ENCODE measurements at places on chromosomes 7 and 10.

- DNase-seq: peak; percentile 97
Measured at GRCh38 chr10:63268798-63269503, 135.8 kb downstream of the NRBF2 start.

GRCh38 chr10:36170943-36171501 is 528.9 kb upstream of the FZD8 start:
- DNase-seq: no peak

GRCh38 chr7:140656548-140657515 is 15.9 kb upstream of the ADCK2 start:
- DNase-seq: peak; percentile 49

DNA sequence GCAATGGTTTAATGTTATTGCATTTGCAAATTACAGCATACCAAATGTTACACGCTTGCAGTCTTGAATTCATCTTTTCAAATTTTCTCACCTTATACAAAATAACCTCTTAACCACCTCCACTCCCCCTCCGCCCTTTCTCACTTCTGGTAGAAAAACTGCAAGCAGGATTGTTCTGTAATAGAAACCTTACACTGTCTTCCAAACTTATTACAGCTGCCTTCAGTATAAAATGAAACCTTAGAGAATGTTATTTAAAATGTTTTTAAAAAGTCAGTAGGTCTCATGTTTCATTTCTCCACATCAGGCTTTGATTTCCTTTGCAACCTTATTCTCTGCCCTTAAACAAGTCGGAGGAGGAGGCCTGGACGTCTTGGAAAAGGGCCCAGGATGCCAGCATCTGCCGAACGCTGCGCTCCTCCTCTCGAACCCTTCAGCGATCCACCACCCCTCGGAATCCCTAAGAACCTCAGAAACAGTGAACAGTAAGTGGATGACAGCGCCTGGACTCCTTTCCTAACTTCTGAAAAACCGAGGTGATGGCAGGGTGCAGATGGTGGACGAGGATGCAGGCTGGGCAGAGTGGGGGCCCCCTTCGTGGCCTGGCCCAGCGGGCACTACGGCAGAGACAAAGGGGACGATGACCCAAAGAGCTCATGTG is 74.0 kb downstream of the FGFR2 start:
- DNase-seq: peak; percentile 32

DNA sequence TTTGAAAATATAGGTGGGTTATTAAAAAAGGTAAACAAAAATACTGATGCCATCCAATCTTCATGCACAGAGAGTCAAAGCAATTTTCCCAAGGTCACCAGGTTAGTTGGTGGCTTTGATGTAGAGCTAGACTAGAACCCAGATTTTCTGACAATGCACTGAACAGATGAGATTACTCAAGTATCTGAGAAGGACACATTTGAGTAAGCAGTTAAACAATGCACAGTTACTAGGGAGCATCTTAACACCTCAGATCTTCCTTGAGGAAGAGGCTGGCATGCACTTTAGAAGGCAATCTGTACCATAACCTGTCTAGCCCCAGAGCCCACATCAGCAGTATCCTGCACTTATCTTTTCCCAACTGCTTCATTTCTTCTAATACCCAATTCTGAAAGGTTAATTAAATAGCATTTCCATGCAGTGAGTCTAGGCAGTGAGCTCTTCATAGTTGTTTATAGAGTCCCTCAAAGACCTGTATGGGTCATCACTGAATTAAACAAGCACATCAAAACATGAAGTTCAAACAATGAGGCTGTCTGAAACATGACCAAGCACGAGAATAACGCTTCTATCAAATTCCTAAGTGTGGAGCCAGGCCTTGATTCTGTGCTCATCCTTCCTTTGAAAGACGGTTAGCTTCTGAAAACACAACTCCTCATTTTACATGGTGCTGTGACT is 38.2 kb upstream of the ANK3 start:
- no peak for DNase-seq

- no peak for DNase-seq
Measured at GRCh38 chr10:88113232-88113631, 249.8 kb downstream of the PTEN start.

- DNase-seq: no peak
Measured at GRCh38 chr7:120110169-120110568, 162.8 kb upstream of the KCND2 start.

DNA sequence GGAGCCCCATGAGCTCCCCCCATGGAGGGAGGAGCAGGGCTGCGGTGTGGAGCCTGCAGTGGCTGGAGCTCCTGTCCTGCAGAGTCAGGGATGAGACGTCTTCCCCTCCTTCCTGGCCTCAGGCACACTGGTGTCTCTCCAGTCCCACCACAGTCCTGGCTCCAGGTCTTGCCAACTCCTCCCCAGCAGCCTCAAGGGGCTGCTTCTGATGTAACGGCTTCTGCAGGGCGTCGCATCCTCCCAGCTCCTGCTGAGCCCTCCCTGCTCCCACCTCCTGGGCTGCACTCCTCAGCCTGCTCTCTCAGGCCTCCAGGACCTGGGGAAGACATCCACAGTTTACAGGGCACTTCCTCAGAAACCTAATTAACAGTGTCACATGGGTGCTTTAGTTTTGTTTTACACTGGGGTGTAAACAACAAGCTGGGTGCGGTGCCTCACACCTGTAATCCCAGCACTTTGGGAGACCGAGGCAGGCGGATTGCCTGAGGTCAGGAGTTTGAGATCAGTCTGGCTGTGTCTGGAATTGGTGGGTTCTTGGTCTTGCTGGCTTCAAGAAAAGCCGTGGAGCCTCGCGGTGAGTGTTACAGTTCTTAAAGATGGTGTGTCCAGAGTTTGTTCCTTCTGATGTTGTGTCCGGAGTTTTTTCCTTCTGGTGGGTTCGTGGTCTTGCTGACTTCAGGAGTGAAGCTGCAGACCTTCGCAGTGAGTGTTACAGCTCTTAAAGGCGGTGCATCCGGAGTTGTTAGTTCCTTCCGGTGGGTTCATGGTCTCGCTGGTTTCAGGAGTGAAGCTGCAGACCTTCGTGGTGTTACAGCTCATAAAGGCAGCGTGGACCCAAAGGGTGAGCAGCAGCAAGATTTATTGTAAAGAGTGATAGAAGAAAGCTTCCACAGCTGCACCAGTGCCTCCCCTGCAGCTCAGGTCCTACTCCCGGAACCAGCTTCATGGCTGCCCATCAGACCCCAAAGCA is 95.0 kb downstream of the PAXIP1 start:
- no peak for DNase-seq

DNA sequence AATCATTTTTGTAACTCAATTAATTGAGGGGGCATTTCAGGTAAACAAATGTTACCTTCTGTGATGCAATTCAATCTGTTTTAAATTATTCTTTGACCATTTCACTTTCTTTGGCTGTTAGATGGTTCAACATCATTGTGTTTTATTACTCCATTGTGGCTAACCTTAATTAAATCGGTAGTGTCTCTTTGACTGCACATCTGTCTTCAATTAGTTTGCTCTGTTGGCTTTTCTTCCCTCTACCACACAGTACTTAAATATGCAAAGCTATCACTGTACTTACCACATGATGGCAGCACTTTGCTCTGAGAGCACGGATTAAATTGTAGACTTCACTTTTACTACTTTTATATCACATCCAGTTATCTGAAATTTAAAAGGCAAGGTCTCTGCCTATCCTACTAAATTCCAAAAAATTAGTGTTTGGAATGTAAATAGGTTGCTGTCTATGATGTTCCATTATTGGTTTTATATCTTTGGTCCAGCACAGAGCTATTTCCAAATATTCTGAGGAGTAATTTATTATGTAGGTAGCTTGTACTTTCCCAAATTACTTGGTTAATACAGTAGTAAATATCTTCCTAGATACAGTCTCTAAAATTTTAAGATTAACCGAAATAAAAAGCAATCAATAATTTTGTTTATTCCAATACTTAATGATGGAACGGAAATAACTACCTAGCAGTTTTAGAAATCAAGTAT is 352.0 kb downstream of the PCLO start:
- peak; percentile 86 for DNase-seq

DNA sequence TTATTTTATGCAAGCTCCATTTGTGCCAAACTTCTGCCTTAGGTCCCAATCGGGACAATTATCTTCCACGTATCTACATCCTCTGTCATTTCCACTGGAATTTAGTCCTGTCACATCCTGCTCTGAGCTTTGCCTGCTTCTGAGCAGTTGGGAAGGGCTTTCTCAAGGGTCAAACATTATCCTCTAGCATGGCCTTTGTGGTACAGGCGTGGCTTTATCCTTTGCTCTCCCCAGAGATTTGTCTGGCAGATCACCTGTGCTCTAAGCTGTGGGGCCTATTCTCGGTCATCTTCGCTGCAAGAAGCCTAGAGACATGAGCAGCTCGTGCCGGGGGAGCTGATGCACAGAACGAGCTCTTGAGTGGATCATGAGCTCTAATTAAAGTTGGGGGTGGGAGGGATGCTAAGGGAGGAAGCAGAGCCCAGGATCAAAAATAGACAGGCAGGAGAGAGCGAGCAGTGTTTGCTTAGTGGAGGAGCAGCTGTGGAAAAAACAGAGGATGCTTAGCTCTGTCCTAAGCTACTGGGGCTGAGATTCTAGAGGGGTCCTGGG is 19.8 kb upstream of the TMEM273 start:
- DNase-seq: no peak

DNA sequence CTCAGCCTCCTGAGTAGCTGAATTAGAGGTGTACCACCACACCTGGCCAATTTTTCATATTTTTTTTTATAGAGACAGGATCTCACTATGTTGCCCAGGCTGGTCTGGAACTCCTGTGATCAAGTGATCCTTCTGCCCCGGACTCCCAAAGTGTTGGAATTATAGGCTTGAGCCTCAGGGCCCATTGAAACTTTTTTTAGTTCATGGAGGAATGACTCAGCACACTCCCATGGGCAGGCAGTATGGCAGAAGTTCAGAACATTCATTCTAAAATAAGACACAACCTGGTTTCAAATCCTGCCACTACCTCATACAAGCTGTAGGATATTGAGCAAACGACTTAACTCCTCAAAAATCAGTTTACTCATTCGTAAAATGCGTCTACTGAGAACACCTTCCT is 320.4 kb upstream of the SP8 start:
- DNase-seq: no peak

GRCh38 chr7:86939197-86939814 is 120.1 kb downstream of the ELAPOR2 start:
- peak; percentile 72 for DNase-seq

- no peak for DNase-seq
Measured at GRCh38 chr7:136697271-136697670, 171.2 kb upstream of the CHRM2 start.

GRCh38 chr10:43121444-43121843 is 16.8 kb upstream of the CSGALNACT2 start:
- no peak for DNase-seq

DNA sequence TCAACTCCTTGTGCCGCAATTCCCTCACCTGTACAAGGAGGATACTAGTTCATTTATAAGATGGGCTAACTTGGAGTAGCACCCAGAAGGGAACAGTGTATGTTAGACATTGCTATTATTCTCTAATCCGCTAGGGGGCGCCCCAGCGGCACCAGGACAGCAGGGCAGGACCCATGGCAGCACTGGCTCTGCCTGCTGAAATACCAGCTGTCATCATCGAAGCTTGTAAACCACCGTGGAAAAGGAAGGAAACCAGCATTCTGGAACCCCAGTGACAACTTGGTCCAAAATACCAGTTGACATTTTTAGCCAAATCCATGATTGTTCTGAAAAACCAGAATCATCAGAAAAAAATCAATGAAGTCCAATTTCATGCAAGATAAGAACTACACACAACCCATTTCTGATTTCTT is 134.4 kb downstream of the ITGA8 start:
- peak; percentile 48 for DNase-seq

- DNase-seq: peak; percentile 26
Measured at GRCh38 chr7:91940171-91940570, 491 bp upstream of the AKAP9 start.

GRCh38 chr10:110458266-110458920 is 39.3 kb upstream of the DUSP5 start:
- no peak for DNase-seq

GRCh38 chr10:24349379-24350001 is 140.6 kb downstream of the KIAA1217 start:
- peak; percentile 90 for DNase-seq

- peak; percentile 48 for DNase-seq
Measured at GRCh38 chr7:14691597-14692203, 210.9 kb downstream of the DGKB start.

GRCh38 chr7:8185926-8186683 is 75.9 kb downstream of the ICA1 start:
- DNase-seq: no peak

- no peak for DNase-seq
Measured at GRCh38 chr7:100957832-100958421, 8.6 kb downstream of the MUC3A start.

DNA sequence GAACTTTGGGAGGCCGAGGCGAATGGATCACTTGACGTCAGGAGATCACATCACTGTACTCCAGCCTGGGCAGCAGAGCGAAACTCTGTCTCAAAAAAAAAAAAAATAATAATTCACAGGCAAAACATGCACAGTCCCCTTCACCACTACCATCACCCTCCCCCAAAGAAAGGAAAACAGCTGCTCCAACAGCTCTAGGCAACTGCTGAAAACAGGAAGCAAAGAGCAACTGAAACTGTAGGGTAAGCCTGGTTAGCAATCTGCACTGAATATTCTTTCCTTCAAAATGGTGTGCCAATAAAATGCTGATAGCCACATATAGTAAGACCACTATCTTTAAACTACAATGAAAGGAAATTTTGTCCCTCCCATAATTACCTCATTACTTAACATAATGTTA is 11.8 kb downstream of the NT5C2 start:
- no peak for DNase-seq

All from astrocyte of the spinal cord (primary cell).